Osteoblast (primary cell): ENCODE measurements at places on chromosomes 6 and 20. TPM values are rescaled to one million over a fixed set of nuclear protein-coding genes. Genes with fewer than 3 reads are reported as not detected.

- no peak for DNase-seq
Measured at GRCh38 chr6:55941702-55942101, 66.3 kb upstream of the BMP5 start.

- peak; percentile 80 for DNase-seq
Measured at GRCh38 chr6:14542670-14543366, 425.2 kb downstream of the CD83 start.

- no peak for DNase-seq
Measured at GRCh38 chr6:1482381-1483166, 93.2 kb downstream of the FOXF2 start.

DNA sequence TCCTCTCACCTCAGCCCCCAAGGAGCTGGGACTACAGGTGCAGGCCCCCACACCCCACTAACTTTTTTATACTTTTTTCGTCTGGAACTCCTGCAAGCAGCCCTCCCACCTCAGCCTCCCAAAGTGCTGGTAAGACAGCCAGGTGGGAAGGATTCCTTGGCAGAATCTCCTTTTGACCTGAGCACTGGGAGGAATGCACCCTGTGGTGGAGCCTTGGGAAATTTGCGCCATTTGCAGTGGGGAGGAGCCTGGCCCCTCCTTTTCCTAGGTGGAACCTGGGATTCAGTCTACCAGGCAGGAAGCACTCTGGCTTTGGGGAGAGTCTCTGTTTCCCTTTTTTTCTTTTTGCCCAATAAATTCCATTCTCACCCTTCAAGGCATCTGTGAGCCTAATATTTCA lies 2.3 kb upstream of the RNGTT start:
- no peak for DNase-seq

DNA sequence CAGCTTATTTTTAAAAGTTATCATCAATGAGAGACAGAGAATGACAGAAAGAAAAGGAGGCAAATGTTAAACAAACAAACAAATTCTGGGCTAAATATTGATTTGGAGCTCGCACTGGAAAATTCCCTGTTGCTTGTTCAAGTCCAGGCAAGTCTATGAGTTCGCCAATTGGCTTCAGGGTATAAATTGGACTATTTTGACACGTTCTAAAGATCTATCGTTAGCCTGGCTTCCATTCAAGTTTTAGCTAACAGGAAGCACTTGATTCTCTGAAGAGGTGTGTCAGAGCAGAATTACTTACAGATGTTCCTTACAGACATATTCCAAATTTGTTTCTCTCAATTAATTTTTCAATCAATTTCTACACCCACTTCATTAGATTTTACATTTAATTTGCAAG lies 15.8 kb upstream of the RFPL4B start:
- DNase-seq: no peak

DNA sequence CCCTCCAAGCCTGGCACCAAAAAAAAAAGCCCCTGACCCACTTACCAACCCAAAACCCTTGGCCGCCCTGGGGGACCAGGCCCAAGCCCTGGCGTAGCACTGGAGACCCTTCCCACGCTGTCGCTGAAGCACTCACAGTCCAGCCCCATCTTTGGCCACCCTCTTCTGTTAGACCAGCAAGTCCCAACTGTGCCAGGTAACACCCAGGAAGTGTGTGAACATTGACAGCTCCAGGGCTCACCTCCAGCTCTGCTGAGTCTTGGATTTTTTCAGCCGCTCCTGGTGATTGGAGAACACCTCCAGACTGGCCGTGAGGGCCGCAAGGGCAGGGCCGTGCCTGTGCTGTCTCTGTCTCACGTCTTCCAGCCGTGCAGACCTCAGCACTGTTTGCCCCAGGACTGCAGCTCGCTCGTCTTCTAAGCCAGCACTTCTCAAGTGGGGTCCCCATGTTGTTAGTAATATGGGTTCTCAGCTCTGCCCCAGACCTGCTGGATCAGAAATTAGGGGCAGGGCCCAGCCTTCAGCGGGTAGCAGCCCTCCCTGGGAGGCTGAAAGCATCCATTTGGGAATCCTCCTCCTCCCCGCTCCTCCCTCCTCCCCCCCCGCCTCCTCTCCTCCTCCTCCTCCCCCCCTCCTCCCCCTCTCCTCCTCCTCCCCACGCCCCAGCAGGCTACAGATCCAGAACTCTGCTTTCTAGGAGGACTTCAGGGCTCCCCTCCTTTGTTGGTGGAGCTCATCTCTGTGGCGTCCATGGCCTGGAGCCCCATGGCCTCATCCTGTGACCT lies 18.1 kb downstream of the NPEPL1 start:
- peak; percentile 77 for DNase-seq

GRCh38 chr20:23298155-23298554 lies 52.4 kb upstream of the NXT1 start:
- DNase-seq: peak; percentile 74

The OXT gene
- not detected in 2 replicates for total RNA-seq

The PRKN gene
- total RNA-seq: 2.9 and 4.7 TPM in 2 replicates
